Stimulated activated CD8-positive, alpha-beta memory T cell treated with anti-CD3 and anti-CD28 coated beads, Interleukin-2, amount 100 ng/mL, for 1 hour (primary cell): ENCODE measurements at places on chromosomes 4 and X.

DNA sequence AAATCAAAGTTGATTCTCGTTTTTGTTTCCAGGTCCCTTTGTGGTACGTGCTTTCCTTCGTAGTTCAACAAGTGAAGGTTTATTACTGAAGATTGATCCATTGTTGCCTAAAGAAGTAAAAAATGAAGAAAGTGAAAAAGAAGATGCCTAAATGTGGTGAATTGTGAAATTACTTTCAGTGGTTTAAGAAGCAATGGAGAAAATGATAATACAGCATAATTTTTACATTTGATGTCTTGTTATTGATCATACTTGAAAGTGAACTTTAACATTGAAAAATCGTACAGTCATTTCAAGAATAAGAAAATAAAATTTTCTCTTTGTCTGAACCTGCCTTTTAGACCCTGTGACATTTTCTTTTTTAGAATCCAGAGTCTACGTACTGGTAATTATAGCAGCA, 89.8 kb downstream of the MRPL1 start:
- DNase-seq = no peak

DNA sequence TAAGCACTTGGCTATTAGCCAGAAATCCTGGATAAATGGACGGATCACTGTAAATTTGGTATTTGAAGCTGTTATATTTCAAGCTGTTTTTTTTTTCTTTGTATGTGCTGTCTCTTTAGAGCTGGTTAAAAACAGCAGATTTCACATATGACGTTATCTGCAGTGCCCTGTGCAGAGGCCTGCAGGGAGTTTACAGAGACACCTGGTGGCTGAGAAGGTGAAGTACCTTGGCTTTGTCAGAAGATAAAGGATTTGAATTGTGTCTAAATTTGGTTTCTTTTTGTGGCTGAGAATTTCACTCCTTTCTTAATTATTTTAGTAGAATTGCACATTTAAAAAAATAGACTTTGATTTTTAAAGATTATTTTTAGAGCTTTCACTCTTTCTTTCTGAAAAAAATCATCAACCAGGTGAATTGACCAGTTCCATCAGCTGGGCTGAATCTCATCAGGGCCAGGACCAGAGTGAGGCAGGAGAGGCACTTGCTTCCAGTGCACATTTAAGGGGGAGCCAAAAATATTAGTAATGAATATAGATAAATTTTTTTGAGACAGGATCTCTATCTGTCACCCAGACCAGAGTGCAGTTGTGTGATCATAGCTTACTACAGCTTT, 9.6 kb upstream of the CHRNA9 start:
- DNase-seq = peak; percentile 42

GRCh38 chr4:134298313-134298712, 96.7 kb upstream of the PABPC4L start:
- DNase-seq = no peak

- DNase-seq = no peak
Observed at GRCh38 chrX:123049071-123049625, 134.9 kb upstream of the GRIA3 start.
